Endothelial cell (in vitro differentiated cells): ENCODE measurements at places on chromosomes 6 and 20.

DNA sequence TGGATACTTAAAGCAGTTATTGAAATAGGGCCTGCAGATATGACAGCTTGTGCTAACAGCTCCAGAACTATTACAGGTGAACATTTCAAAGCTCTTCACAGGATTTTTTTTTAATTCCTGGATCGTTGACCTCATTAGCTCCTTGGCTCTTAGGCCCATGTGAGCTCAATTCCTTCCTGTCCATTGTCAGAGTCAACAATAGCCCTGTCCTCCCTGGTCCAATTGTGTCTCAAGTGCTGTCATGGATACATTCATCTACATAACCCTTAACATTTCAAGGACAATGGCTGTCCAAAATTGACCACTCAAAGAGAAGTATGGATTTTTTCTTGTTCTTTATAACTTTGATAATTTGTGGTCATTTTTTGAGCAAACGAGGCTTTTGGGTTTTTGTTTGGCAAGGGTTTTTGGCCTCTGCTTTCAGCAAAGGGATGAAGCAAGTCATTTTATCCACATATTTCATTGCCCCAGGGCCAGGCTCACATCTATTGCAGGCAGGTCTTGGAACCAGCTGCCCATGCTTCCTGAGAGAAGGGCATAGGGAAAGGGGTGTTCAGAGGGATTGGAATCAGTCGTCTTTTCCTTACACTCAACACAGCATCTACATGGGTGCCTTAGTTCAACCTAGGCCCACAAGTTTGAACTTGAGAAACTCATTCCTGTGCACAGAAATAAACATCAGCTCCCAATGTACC is 282.1 kb downstream of the TPBG start:
- DNase-seq: no peak

- no peak for DNase-seq
Observed at GRCh38 chr6:81816380-81816779, 63.9 kb upstream of the TENT5A start.

DNA sequence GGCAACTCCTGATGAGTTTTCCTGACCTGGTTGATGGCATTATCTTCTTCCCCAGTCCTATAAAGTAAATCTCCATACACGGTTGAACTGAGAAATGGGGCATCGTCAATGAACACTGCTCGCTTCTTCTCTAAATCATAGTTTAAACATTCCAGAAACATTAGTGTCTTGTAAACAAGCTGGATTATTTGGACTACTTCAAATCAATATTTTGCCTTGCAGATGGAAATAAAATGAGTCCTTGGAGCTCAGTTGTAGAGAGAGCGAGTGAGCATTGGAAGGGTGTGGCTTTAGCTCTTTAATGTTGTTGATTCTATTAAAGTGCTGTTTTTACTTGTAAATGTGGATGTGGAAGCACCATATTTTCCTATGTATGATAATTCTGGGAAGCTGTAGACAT is 18.4 kb downstream of the C6orf89 start:
- no peak for DNase-seq

DNA sequence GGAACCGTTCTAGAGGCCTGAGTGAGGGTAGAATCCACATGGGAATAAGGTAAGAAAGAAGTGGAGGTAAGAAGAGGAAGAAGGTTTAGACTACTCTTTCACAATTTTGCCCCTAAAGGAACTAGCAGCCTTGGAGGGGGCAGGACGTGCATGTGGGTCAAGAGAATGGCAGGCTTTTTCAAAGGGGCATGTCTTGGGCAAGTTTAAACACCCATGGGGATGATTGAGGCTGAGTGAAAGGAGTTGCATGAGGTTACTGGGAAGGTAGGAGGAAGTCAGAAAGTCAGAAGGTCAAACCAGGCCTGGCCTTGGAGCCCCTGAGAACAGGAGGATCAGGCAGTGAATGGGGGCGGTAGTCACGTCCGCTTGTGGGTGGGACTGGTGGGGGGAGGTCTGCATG is 10.2 kb downstream of the ADA start:
- no peak for DNase-seq

DNA sequence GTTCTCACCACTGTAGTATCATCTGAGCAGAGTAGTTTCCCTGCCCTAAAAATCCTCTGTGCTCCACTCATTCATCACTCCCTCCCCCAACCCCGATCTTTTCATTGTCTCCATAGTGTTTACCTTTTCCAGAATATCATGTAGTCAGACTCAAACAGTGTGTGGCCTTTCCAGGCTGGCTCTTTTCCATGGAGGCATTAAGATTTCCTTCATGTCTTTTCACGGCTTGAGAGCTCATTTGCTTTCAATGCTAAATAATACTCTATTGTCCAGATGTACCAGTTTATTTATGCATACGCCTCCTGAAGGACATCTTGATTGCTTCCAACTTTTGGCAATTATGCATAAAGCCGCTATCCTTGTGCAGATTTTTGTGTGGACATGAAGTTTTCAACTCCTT is 235.8 kb downstream of the PHACTR1 start:
- no peak for DNase-seq

- no peak for DNase-seq
Observed at GRCh38 chr6:70175770-70176169, 127.1 kb downstream of the COL9A1 start.

- DNase-seq: no peak
Observed at GRCh38 chr20:11387189-11387754, 530.4 kb upstream of the BTBD3 start.

GRCh38 chr6:156347656-156348055 is 429.5 kb upstream of the ARID1B start:
- no peak for DNase-seq

- DNase-seq: no peak
Observed at GRCh38 chr20:2299301-2299700, 3.5 kb downstream of the TGM3 start.

- DNase-seq: no peak
Observed at GRCh38 chr20:17613328-17614175, 43.7 kb downstream of the DSTN start.

- no peak for DNase-seq
Observed at GRCh38 chr6:38755874-38756273, 40.8 kb downstream of the DNAH8 start.

DNA sequence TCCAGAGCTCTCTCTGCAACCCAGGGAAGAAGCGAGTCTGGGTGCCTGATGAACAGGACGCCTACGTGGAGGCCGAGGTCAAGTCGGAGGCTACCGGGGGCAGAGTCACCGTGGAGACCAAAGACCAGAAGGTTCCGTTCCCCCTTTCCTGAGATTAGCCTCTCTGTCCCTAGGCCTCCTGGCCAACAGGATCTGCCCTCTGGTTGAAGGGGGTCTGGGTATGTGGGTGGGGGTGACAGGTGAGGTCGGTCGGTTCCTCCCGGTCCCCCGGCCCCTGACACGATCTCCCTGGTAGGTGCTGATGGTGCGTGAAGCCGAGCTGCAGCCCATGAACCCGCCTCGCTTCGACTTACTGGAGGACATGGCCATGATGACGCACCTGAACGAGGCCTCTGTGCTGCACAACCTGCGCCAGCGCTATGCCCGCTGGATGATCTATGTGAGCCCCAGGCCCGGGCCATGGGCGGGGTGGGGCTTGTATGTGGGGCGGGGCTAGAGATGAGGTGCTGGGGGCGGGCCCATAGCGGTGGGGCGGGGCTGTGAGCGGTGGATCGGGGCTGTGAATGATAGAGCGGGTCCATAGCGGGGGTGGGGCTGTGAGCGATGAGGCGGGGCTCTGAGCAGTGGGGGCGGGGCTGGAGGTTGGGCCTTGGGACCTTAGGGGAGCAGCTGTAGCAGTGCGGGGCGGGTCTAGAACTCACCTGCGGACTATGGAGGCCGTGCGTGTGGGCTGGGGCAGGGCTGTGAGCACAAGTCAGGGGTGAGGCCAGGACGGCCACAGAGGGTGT is 23.9 kb downstream of the MYH7B start:
- no peak for DNase-seq

DNA sequence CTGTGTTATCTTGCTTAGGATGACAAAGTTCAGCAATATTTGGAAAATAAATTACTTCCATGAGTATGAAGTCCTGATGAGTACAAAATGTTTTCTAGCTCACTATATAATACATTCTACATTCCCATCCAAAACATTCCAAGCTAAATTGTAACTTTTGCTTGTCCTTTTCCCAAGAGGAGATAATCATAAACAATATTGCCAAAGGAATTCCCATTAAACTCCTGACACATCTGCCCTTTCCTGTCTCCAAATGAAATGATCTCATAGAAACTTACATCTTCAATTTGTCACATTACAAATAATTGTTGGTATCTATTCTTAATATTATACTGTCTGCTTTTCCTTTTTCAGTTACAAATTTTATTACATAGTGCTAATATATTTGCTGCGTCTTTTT is 20.4 kb upstream of the SENP6 start:
- DNase-seq: no peak

DNA sequence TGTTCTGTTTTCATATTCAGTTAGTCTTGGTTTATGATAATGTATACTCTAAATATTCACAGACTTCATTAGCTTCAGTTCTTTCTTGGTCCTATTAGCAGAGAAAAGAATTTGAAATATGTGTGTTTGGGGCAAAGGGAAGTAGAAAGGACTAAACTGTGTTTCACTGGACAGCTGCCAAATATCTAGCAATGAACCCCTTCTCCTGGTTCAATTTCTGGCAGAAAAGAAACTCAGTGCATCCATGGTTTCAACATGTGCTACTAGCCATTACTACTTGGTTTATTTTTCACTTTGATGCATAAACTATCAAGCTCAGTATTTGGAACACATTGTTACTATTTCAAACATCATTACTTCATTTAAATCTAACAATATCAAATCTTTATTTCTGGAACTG is 43.6 kb downstream of the FBXL4 start:
- DNase-seq: no peak

DNA sequence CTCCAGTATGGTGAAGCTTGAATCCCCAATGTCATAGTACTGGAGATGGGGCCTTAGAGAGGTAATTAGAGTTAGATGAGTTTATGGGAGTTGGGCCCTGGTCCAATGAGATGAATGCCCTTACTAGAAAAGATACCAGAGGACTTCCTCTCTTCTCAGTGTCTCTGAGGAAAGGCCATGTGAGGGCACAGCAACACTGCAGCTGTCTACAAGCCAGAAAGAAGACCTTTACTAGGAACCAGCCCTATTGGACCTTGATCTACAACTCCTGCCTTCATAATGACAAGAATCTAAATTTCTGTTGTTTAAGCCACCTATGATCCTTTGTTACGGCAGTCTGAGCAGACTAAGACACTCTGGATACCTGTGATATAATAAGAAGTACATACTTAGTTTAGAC is 31.4 kb upstream of the AKAP7 start:
- no peak for DNase-seq

- DNase-seq: no peak
Observed at GRCh38 chr6:131828951-131829350, 21.1 kb downstream of the ENPP1 start.

DNA sequence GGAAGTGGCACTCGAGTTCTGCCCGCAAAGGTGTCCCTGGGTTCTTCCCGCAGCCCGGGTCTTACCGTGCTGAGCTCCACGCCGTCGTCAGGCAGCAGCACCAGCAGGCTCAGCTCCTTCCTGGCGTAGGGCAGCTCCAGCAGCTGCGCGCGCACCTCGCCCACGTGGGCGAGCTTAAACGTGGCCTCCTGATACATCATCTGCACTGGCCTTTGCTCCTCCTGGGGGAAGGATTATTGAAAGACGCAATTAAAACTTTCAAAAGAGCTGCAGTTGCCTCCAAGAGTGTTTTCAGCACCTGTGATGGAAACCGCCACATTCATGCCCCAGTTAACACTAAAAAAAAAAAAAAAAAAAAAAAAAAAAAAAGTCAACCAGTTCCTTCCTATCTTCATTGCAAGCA is 11.3 kb downstream of the SERPINB9 start:
- no peak for DNase-seq

- DNase-seq: no peak
Observed at GRCh38 chr6:113205553-113205952, 651.6 kb upstream of the MARCKS start.

DNA sequence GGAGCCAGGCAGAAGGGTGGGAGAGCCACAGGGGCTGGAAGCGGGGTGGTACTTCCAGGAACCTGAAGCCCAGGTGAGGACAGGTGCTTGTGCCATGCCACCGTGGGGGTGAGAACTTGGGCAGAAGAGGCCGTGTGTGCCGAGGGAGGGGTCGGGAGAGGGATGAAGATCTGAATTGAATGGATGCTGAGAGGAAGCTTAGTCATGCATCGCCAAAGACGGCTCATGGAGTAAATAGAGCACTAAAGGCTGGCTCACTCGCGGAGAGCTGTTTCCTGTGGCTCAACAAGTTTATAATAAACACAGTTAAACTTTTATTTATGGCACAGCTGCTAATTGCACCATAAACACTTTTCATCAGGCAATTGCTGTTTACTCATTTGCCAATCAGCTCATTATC is 21.7 kb upstream of the MYT1 start:
- no peak for DNase-seq

DNA sequence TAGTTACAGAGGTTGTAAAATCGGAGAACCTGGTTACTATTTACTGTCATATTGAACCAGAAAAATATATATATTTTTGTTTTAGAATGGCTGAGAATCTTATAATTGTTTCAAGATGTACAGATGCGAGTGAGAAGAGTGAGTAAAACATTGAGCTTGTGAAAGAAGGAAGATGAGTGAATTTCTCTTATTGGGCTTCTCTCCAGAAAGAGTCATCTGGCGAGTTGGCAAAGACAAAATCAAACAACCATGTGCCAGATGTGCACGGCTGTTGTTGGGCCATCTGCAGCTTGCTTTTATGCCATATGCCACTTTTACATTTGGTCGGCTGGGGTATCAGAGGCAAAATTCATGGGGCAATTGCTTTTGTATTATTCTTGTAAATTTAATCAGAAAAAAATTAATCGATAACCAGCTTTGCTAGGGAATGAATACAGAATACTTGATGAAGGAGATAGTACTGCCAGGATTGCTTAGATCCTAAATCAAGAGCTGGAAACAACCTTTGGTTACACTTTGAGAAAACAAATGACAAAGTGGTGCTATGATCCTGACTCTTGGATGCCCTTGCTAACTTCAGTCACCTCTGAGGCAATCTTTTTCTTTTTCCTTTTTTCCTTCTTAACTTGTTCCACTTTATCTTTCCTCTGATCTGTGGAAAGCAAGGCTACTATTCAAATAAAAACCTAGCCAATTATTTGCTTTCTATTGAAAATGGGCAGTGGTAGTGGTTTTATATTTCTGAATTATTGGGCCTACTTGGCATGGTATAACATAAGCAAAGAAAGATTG is 97.1 kb upstream of the GRIK2 start:
- DNase-seq: no peak

- no peak for DNase-seq
Observed at GRCh38 chr6:51472745-51473487, 614.5 kb downstream of the PKHD1 start.

DNA sequence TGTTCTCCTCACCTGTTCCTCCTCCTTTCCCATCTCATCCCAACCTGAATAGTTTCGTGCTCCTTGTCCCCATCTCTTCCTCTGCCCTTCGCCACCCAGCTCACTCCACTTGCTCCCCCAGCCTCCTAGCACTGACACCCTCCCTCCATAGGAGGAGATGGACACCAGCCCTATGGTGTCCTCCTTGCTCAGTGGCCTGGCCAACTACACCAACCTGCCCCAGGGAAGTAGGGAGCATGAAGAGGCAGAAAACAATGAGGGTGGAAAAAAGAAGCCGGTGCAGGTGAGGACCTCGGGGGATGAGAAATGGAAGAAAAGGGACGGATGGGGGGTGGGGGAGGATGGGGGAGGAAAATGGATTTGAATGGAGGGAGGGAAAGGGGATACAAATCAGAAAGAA is 6.2 kb downstream of the SLC12A5 start:
- no peak for DNase-seq
